ENCODE measurements at places on chromosomes 4 and X.

- no peak for DNase-seq
Observed at GRCh38 chrX:27915617-27916016, 65.6 kb downstream of the DCAF8L1 start.

DNA sequence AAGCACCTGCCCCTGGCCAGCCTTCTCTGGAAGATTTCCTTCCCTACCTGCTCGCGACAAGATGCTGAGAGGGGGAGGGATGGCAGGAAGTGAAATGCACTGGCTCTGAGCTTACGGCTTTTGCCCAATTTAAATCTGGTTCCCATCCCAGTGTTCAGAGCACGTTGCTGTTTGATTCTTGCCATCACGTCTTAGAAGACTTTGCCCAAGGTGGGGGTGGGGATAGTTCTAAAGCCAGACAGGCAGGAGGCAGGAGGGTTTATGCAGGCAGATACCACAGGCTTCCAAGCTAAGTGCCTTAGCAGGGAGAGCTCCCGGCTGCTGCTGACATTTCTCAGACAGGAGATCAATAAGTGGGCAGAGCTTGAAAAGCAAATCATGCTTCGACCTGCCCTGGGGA lies 393.9 kb downstream of the MID1IP1 start:
- DNase-seq = no peak

DNA sequence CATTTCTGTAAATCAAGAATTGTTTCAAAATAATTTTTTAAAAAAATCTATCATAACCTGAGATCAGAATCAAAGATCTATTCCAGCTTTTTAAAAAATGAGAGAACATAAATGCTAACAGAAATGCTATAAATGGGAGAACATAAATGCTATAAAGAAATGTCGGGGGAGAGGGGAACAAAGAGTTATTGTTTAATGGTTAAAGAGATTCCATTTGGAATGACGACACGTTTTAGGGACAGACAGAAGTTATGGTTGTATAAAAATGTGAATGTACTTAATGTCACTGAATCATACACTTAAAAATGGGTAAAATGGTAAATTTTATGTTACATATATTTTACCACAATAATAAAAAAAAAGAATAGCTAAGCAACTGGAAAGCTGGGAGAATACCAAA lies 127.1 kb downstream of the ATRX start:
- DNase-seq = no peak

GRCh38 chr4:36665985-36666527 lies 384.6 kb downstream of the DTHD1 start:
- DNase-seq = no peak

- DNase-seq = no peak
Observed at GRCh38 chrX:13748486-13748885, 13.9 kb downstream of the OFD1 start.

DNA sequence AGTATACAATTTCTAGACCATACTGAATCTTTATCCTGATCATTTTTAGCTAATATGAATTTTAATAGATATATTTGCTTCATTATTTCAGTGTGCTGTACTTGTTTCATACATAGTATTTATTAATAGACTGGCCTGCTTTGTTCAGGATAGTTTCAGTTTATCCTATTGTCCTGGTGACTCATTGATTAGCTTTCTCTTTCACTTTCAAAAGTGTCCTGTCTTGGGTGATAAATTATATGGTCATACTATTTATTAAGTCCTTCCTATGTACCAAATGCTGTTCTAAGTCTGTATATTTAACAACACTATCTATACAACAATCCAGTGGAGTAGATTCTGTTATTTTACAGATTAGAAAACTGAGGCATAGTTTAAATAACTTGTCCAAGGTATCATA lies 153.8 kb upstream of the RAPGEF2 start:
- no peak for DNase-seq

DNA sequence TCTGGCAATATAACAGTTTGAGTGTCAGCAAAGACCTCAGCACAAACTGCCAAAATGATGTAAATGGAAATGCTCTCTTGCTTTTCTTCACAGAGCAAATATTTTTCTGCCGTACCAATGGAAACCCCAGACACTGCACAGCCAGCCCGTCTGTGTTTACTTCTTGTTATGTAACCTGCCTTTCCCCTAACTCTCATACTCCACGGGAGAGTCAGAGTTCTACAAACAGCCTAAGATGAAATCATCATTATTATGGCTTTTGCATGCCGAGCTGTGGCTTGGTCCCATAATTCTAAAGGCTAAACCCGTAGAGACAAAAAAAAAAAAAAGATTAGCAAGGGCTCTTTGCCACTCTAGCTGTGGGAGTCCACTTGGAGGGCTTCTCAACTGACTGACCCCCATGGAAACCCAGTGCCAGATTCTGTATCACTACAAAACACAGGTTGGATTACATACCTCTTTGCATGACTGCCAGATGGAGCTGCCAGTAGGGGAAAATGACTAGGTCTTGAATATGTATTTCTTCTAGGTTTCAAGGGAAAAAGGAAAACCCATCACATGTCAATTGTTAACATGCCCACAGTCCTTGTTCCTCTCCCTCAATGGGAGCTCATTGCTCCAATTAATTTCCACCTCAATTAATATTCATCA lies 197.2 kb upstream of the CNKSR2 start:
- no peak for DNase-seq

DNA sequence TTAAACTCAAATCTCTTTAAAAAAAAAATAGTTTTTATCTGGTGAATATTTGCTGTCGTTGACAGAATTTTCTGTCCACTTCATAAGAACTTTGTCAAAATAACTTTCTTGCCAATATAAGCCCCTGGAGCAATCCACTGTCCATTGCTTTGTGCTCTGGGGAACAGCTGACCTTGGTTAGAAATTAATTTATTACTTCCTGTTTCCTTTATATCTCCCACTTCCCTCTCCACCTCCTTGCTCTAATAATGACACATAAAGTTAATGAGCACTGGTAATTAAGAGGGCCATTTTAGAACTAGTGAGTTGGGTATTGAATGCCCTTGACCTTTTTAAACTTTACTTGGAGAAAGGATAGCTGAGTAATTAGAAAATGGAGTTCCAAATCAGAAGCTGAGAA lies 151.3 kb upstream of the LEF1 start:
- no peak for DNase-seq

GRCh38 chrX:144494074-144494473 lies 610.2 kb downstream of the UBE2NL start:
- no peak for DNase-seq

All from stimulated activated CD8-positive, alpha-beta memory T cell treated with anti-CD3 and anti-CD28 coated beads, Interleukin-7, amount 100 ng/mL, for 24 hours (primary cell).